ENCODE measurements at places on chromosomes 12 and 14.

DNA sequence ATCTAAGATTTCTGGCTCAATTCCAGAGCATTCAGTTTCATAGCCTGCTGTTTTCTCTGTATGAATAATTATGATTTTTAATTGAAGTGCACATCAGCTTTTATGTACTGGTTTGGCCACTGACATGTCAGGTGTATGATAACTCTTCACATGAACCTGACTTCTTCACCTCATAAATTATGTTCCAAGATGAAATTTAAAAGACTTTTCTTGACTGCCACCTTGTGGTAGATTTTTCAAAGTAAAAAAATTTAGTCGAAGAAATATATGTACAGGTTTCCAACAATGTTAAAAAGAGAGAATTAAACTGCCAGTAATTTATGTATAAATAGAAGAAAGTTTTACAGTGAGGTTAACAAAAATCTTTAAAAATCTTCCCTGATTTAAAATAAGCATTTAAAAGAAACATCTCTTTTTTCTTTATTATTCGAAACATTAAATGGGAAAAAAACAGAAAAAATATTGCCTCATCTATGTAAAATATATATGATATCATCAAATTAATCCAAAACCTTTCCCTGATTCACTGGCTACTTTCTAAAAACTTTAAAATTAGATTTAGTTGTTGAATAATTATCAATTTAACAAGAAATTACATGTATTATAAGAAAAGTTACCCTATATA is 124.9 kb upstream of the ATXN7L3B start:
- DNase-seq: no peak

GRCh38 chr14:39472078-39472477 is 39.8 kb upstream of the FBXO33 start:
- DNase-seq: no peak

DNA sequence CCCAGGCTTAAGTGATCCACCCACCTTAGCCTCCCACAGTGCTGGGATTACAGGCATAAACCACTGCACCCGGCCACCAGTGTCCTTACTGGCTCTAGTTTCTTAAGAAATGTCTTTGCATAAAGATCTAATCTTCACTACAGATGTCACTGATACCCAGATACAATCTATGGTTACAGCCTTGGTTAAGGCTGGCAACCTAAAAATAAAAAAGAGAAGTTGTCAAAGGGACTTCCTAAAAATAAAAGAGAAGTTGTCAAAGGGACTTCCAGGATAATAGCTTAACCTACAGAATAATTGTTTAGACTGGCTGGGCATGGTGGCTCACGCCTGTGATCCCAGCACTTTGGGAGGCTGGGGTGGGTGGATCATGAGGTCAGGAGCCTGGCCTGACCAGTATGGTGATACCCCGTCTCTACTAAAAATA is 27.6 kb downstream of the ETFBKMT start:
- DNase-seq: no peak

DNA sequence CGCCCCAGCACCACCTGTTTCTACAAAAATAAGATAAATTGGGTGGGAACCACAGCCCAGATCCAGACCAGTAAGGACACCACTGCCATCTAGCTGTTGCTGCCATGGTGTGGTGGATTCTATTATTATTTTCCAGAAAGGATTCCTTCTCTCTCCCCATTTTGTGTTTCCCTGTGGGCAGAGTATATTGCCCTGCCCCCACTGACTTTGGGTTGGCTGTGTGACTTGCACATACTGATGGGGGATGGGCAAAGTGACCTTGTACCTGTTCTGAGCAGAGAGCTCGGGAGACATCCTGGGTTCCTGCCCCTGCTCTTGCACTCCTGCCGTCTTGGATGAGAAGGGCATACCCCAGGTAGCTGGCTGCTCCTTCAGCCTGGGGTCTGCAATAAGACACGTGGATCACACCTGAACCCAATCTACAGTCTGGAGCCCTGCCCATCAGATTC is 24.3 kb downstream of the MOAP1 start:
- no peak for DNase-seq

GRCh38 chr12:101204602-101205304 is 5.3 kb downstream of the SLC5A8 start:
- DNase-seq: no peak

GRCh38 chr12:101356794-101357193 is 50.8 kb downstream of the ARL1 start:
- no peak for DNase-seq

GRCh38 chr12:88958946-88959345 is 378.7 kb upstream of the KITLG start:
- no peak for DNase-seq

GRCh38 chr14:99395909-99396530 is 84.6 kb downstream of the SETD3 start:
- DNase-seq: no peak

- DNase-seq: peak; percentile 39
Measured at GRCh38 chr14:104431351-104431928, 148.1 kb upstream of the C14orf180 start.

- DNase-seq: no peak
Measured at GRCh38 chr14:68368850-68369249, 424.0 kb downstream of the ZFP36L1 start.

- no peak for DNase-seq
Measured at GRCh38 chr12:22733756-22734155, 108.8 kb downstream of the ETNK1 start.

DNA sequence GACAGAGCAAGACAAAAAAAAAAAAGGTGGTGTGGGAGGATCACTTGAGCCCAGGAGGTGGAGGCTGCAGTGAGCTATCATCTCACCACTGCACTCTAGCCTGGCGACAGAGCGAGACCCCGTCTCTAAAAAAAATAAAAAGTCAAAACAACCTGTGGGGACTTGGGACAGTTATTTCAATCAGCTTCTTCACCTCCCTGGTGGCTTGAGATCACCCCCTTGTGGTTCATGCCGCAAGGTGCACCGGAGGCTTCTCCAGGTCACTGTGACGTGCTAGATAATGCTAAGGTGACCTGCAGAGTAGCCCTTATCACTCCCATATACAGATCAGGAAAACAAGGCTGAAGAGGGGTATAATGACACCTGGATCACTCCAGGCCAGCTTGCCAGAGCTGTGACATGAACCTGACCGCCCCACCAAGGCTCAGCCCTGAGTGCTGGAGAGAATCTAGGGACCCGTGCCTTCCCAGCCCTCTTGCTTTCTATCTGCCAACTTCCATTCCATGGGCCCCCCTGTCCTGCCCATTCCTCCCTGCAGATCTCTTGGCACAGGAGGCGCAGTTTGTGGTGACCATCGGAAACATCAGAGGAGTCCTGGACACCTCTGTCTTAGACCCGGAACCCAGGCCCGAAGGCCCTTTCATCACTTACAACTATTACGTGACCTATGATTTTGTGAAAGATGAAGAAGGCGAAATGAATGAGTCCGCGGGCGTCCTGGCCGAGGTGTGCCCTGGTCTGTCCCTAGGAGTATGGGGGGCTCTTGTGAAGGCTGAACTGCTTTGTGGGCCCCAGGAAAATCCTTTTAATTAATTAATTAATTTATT is 8.1 kb downstream of the LRRC43 start:
- no peak for DNase-seq

- DNase-seq: peak; percentile 91
Measured at GRCh38 chr14:75515629-75515996, 6.7 kb upstream of the BATF start.

DNA sequence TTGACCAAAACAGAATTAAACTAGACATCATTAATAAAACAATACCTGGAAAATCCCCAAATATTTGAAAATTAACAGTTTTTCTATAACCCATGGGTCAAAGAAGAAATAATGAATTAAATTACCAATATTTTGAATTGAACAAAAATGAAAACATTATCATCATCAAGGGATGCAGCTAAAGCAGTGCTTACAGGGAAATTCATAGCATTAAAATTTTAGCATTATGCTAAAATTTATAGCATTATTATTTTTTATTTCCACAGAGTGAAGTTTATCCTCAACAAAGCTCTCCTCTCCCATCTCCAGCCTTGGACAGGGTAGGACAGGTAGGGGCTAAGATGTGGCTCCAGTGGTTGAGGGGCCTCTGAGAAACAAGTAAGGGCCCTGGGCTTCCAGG is 19.3 kb upstream of the M6PR start:
- no peak for DNase-seq

- DNase-seq: no peak
Measured at GRCh38 chr12:9127936-9128663, 12.4 kb upstream of the A2M start.

GRCh38 chr12:1161197-1161596 is 170.2 kb downstream of the ERC1 start:
- no peak for DNase-seq

GRCh38 chr14:68755016-68755353 is 37.9 kb downstream of the ZFP36L1 start:
- DNase-seq: no peak

- DNase-seq: no peak
Measured at GRCh38 chr12:318759-319515, 56.3 kb upstream of the SLC6A13 start.

DNA sequence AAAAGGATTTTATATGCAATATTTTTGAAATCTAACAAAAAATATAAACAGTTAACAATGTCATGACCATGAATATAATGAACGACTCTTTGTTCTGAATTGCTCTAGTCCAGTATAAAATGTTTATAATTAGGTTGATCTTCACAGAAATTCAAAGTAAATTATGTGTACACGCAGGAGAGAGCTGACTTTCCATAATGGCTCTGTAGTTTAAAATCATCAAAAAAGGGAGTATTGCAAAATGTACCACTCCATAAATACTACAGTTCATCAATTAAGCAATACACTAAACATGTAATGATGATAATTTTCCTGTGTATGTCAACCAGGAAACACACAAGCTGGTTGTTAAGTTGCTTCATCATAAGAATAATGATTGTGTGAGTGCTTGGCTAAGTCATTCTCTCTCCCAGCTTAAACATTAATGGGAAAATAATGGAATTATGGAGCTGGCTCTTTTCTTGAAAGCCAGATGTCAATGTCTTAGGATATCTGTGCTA is 189.5 kb upstream of the PLEKHG7 start:
- DNase-seq: no peak

DNA sequence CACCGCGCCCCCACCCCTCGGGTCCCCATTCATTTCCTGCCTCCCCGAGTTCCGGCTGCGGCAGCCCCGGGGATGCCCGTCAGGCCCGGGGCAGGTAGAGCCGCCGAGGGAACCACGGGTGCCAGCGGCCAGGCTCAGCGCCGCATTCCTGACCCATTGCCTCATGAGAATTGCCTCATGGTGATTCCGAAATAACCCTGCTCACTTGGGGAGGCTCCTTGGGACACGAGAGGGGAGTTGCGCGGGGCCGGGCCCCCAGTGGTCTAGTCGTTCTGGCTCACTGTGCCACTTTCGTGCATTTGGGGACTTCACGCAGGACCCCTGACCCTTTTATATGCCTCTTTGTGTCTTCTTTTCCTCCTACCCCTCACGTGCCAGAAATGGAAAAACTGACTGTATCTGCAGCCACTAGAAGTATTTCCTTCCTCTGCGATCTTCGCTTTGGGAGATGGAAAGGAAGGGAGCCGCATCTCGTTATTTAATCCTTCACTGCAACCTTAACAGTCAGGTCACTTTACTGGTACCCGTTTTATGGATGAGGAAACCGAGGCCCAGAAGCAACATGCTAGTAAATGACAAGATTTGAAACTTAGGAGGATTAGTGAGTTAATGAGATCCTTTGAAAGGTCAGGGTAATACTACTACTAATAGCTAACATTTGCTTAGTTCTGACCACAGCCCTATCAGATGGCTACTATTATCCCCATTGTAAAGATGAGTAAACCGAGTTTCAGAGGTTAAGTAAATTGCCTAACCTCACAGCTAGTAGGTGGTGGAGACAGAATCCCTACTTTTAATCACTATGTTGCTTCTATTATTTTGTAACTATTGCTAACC is 768 bp downstream of the PTPN11 start:
- peak; percentile 93 for DNase-seq

GRCh38 chr12:131895640-131896079 is 1.2 kb downstream of the ULK1 start:
- DNase-seq: no peak

- no peak for DNase-seq
Measured at GRCh38 chr14:87108726-87109125, 884.3 kb downstream of the GALC start.

Data from esophagus muscularis mucosa (tissue), 4 donors.